ENCODE measurements at places on chromosomes 12 and 14.

- no peak for DNase-seq
Observed at GRCh38 chr12:80044694-80045046, 54.7 kb upstream of the OTOGL start.

- no peak for DNase-seq
Observed at GRCh38 chr12:118884226-118884625, 97.1 kb upstream of the SRRM4 start.

DNA sequence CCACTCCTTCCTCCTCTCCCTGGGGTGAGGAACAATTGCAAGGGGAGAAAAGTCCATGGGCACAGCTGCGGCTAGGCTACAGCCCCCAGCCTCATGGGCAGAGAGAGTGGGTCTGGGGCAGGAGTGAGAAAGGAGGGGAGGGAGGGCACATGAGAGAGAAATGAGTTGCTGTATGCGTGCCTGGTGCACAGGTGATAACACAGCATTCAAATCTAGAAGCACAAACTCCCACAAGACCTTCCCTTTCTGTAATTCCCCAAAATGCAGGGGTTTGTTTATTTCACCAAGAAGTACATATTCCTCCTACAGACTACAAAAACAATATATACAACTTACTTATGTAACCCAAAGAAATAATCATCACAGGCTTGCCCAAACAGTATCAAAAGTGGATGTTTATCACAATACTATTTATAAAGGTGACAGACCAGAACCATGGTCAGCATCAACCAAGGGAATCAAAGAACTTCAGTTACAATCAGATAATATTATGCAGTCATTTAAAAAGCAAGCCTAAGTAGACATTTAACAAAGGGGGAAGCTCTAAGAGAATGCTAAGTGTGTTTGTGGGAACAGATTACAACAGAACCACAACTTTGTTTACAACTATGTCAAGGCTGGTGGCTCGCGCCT, 54.2 kb downstream of the ITPK1 start:
- DNase-seq: no peak

- no peak for DNase-seq
Observed at GRCh38 chr12:67026487-67027246, 242.5 kb upstream of the CAND1 start.

GRCh38 chr14:59254146-59254910, 65.9 kb downstream of the DAAM1 start:
- no peak for DNase-seq

GRCh38 chr12:42792265-42792664, 202.7 kb upstream of the PRICKLE1 start:
- DNase-seq: no peak

DNA sequence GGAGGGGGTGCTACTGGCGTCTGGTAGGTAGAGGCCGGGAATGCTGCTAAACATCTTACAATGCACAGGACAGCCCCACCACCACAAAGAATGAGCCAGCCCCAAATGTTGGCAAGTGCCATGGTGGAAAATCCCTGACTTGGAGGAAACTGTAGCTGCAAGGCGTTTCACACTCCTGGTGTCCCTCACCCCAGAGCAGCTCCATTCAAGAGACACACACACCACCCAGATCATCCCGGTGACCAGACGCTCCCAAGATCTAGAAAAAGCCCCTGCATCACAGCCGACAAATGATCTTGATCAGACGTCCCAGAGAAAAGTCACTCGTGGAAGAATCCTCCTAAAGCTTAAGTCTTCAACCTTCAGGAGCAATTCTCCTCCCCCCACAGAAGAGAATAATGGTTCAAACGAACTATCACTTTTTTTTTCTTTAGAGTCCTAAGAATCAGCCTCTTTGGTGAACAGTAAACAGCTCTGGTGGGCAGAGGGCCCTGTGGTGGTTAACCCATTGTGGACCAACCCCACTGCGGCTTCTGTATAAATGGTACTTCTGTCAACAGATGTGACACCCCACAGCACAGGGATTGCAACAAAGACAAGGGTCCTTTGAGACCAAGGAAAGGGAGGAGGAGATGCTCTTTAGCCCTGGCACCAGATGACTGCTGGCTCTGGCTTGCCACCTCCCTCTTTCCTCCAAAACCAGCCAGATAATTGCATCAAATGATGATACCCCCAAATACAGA, 2.7 kb downstream of the GLTP start:
- no peak for DNase-seq

GRCh38 chr14:35140718-35141581, 18.6 kb downstream of the PRORP start:
- no peak for DNase-seq

- no peak for DNase-seq
Observed at GRCh38 chr12:50927766-50928224, 24.5 kb upstream of the HIGD1C start.

DNA sequence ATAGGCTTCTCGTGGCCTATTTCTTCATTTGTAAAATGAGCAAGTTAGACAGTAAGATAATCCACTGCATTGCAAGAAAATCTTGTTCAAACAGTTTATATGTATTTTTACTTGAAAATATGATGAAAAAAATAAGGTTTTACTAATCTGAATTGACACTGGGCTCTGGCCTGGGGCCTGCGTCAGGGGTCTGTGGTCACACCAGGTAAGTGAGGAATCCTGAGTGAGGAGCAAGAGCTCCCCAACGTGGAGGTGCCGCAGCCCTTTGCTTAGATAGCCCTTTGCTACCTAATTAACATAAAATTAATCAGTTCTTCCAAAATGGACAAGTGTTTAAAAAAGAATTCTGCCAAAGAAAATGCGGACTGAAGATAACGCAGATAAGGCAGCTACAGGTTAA, 39.1 kb upstream of the STAB2 start:
- DNase-seq: no peak

DNA sequence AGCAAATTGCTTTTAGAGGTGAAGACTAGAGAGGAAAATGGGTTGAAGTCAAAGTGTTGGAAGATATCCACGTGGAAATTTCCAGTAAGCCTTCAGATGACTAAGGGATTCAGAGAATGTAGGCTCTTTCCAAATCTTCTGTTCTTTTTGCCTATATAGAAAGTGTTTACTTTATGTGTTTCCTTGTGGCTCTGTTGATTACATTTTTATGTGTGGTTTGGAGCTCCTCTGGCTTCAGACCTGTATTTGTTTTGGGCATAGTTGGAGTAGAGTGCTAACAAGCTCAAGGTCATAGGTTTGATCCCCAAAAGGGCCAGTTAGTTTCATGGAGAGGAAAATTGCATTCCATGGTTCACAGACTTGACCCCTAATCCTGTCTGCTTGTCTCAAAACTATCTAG, 91.9 kb downstream of the IGF1 start:
- no peak for DNase-seq

DNA sequence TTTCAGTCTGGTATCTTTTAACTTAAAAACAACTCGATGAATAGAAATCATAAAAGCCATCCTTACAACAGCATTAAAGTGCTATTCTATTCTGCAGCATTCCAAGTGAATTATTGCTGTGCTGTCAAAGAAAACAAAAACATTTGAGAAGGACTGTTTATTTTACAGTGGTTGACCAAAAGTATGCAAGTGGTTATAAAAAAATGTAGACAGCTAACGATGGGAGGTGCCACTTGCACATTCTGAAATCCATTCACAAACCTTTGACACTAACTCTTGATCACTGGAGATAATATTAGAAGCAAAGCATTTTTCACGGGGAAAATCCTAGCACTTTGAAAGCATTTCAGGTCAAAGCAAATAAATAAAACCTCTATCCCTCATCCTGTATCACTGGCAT, 55.6 kb downstream of the HMGA2 start:
- DNase-seq: no peak

GRCh38 chr12:332581-333205, 56.4 kb downstream of the KDM5A start:
- no peak for DNase-seq

DNA sequence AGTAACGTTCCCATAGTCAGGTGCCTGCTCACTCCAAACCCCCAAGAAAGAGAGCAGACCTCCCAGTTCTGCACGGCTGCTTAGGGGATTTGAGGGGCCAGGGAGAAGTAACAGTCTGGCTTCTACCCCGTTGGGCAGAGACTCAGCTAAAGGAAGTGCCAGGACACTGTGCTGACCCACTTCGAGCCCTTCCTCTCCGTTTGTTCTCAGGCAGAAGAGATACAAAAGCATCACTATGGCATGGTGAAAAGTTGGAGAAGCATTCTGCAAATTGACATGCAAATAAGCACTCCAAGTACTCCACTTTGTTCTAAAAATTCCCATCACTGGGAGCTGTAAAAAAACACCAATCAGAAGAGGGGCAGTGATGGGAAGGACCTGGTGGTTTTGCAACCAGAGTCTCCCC, 239.1 kb downstream of the EGLN3 start:
- no peak for DNase-seq

GRCh38 chr12:110354172-110354780, 49.2 kb downstream of the ANAPC7 start:
- peak; percentile 33 for DNase-seq

DNA sequence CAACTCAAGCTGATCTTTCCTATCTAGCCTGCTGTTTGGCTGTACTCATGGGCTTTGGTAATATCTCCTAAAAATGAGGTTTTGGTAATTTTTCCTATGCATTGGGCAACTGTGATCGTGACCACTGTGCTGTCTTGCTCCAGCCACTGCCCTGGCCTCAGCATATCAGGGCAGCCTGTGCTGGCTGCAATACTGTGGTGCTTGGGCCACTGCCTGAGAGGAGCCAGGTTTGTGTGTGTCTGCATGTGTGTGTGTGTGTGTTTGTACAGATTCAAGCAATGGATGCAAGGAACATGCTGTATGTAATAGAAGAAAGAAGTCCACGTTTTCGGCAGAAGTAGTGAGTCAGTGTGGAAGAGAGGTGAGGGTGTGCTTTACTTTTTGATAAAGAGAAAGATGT, 13.0 kb downstream of the ERG28 start:
- no peak for DNase-seq

DNA sequence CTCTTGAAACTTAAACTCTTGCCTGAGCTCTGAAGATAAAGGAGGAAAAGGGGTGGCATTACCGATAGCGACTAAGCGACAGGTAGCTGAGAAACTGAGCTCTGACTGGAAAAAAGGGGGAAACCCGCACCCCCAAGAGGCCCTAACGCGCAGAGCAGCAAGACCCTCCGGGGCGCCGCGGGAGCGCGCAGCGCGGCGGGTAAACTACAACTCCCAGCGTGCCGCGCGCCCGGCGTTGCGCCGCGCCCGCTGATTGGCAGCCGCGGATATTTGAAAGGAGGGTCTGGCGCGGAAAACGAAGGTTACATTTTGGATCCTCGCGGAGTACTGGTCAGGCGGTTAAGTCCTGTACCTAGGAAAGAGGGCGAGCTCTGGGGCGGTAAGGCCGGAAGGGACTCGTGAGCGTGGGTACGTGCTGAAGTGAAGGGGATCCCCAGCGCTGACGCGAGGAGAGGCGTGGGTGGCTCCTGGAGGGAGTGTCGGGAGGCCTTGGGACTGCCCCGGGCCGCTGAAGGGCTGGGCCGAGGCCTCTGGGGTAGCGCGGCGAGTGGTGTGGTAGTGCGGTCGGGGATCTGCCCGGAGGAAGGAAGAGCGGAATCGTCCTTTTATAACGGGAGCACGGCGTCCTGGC, at the start of gene ESPL1:
Gene ESPL1 (plus strand): TSS at position 301 of the 631 bp plus-strand sequence. CDS start 468 bp downstream, outside the sequence.
- DNase-seq: peak; percentile 93

DNA sequence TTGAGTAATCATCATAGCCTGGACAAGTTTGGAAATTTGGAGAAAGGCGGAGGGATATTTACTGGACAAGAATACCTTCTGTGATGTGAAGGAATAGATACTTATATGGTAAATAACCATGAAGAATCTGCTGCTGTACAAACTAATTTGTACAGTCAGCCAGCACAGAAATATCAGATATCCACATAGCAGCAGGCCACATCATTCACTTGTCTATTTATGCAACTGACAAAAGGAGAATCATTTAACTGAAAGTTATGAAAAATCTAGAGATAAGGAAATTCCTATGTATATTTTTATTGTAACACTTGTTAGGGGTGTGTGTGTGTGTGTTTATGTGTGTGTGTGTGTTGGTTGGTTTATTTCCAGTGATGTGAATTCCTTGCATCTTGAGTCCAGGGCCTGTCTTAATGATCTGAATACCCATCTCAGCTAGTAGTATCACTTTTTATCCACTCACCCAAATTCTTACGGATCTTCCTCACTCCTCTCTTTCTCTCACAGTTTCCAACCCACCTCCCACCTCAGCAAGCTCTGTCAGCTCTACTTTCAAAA, 10.5 kb upstream of the LRIG3 start:
- no peak for DNase-seq

DNA sequence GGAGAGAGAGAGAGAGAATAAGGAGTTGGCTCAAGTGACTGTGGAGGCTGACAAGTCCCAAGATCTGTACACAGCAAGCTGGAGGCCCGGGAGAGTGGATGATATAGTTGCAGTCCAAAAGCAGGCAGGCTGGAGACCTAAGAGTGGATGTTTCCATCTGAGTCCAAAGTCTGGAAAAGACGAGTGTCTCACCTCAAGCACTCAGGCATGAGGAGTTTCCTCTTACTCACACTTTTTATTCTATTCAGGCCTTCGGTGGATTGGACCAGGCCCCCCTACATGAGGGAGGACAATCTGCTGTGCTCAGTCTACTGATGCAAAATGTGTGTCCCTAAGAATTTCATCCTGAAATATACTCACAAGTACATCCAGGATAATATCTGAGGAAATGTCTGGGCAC, 484.6 kb downstream of the VRK1 start:
- DNase-seq: no peak

GRCh38 chr14:22601996-22602395, 3.9 kb downstream of the ABHD4 start:
- no peak for DNase-seq

- DNase-seq: no peak
Observed at GRCh38 chr12:69329669-69330428, 18.3 kb upstream of the LYZ start.

- no peak for DNase-seq
Observed at GRCh38 chr14:101734246-101734847, 27.2 kb upstream of the PPP2R5C start.

DNA sequence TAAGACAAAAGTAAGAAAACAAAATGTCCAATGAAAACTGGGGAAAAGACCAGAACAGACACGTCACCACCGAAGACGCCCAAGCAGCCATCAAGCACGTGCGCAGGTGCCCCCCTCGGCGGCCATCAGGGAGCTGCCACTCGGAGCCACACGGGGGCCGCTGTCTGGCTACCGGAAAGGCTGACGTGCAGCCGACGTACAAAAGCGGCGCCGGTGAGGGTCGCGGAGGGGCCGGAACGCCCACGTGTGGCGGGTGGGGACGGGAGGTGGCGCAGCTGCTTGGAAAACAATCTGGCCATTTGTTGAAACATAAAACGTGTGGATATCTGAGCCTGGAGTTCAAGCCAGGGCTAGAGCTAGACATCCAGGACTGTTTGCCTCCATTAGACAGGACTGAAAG, 60.7 kb downstream of the GALNT9 start:
- no peak for DNase-seq

Measured in activated effector memory CD4-positive, alpha-beta T cell treated with anti-CD3 and anti-CD28 coated beads, Interleukin-2, amount 50 U/mL, for 16 hours (primary cell).